ENCODE measurements at places on chromosomes 5 and 9.

DNA sequence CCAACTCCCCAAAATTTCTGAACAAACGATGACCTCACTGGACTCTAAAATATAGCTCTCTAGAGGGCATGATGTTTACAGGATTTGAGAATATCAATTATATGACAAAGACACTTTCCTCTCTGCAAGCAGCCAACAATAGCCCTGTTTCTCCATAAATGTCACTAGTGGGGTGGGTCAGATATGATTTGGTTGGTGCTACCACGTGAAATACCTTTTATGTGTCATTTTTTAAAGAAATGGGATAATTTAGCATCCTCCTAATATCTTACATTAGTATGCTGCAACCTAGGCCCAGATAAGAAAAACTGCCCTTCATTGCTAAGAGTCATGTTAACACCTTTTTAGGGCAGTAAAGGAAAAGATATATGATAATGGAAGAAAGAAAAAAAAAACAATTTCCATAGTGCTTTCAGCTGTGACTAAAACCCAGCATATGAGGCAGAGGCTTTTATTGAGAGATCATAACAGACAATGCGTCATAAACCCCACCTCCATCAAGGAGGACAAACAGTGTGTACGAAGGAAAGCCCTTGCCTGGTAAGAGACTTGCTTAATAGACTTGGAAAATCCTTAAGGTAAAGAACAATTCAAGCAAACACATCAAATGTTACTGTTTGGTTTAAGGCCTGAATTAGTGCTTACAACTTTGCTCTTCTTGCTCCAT lies 372.4 kb upstream of the PAPPA start:
- no peak for DNase-seq

DNA sequence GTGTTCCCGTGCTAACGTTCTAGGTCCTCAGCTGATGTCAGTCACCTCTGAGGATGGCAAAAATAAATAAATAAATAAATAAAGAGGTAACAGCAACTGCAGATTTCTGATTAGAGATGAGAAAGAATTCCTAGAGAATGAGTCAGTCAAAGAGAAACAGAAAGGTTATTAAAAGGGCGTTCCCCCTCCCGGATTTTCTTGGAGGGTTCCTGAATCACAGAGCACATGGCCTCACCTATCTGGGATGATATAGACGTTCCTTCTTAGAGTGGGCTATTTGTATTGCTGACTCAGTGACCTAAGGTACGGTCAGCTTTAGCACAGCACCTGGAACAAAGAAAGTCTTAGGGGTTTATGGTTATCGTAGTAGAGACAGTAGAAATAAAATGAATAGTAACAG lies 30.6 kb downstream of the HTR4 start:
- no peak for DNase-seq

DNA sequence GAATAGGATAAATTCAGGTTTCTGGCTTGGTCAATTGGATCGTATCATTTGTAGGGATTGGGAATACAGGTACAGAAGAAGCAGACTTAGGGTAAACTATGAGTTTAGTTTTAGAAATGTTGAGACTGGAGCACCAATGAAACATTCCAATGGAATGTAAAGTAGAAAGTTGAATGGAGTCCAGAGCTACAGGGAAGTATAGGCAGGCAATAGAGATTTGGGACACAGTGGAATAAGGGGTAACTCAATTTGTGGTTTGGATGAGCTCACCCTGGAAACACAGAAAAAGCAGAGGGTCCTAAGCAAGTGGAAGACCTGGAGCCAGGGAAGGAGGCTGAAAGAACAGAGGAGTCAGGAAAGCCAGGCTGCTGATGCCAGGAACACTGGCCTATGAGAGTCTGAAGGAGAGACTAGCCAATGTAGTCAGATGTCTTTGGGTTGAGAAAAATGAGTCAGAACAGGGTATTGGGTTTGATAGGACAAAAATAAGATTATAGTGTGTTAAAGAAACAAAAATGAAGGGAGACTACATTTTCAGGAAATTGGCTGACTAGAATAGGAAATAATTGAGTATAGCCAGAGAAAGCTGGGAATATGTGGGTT lies 72.8 kb downstream of the STARD4 start:
- no peak for DNase-seq

DNA sequence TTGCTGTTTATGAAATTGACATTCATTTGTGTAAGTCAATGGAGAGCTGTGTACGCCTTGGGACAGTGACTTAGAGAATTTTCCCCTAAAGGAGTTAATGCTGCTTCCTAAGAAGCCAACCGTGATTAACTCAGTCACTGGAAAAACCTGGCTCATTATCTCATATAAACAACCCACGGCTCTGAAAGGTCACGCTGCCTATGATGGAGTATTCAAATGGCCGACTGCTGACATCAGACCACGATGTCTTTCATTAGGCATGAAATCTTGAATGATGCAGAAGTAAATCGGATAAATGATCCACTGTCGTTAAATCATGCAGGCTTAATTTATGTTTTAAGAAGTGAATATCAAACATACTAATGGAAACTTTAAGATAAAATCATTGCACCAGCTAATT lies 603.7 kb downstream of the RAB3C start:
- DNase-seq, result no peak

- no peak for DNase-seq
Observed at GRCh38 chr5:175378444-175379028, 65.4 kb downstream of the DRD1 start.

- DNase-seq, result no peak
Observed at GRCh38 chr5:149826574-149826973, 96.5 kb downstream of the PPARGC1B start.

GRCh38 chr5:172715421-172715780 lies 55.6 kb downstream of the DUSP1 start:
- no peak for DNase-seq

GRCh38 chr5:142109331-142110045 lies 909 bp downstream of the NDFIP1 start:
- DNase-seq, result no peak

- no peak for DNase-seq
Observed at GRCh38 chr9:34671307-34671706, 8.8 kb upstream of the CCL27 start.

DNA sequence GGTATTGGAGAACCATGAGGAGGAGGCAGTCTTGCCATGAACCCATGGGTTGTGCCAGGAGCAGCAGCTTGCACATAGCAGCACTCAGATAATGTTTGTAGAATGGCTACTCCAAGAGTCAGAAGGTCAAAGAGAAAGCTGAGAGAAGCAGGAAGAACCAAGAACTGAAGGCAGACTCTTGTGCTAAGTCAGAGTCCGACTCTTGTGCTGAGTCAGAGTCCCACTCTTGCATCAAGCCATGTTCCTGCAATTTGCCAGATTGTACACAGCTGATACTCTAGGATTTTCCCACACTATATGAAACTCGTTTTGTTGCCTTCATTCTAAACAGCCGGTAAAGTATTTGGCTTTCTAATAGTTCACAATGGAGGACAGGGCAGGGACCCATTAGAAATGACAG lies 26.2 kb upstream of the HSPA9 start:
- no peak for DNase-seq

DNA sequence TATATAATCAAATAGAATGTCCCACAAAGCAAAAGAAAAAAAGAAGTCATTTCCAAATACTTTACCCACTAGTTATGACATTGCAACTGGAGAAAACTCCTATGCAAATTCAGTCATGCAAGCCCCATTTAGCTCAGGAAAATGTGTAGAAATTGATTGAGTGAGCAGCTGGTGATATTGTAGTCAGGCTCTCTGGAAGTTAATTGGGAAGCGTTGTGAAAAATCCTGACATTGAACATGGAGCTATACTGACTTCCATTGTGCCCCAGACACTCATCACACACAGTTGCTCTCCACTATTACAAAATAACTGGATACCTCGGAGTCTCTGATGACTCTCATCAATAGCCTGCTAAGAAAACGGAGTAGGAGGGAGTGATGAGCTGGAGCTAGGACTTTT lies 49.0 kb downstream of the TUSC1 start:
- no peak for DNase-seq

GRCh38 chr9:109498195-109499092 lies at the start of gene PTPN3:
PTPN3 (minus strand) TSS chr9:109498307; CDS start chr9:109463434, 34,873 bp downstream.
- no peak for DNase-seq

GRCh38 chr5:59193616-59194319 lies 610.9 kb downstream of the RAB3C start:
- no peak for DNase-seq

- DNase-seq, result no peak
Observed at GRCh38 chr5:140222416-140222815, 47.4 kb downstream of the CYSTM1 start.

DNA sequence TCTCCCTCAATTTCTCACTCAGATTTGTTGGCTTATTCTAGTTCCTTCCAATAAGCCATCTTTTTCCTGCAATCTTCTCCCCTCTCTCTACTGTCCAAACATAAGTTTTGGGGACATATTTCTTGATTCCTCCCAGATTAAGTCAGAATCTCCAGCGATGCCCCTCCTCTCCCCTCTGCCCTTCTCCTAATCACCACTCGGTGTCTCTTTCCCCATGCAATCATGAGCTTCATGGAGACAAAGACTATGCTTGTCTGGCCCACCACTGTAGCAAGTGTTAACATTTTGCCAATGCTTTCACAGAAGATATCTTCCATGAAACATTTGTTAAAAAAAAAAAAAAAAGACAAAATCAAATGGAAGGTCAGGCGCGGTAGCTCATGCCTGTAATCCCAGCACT lies 42.4 kb downstream of the PDE6A start:
- DNase-seq, result no peak

- DNase-seq, result no peak
Observed at GRCh38 chr9:74838351-74838750, 49.4 kb downstream of the TRPM6 start.

All from activated T-cell treated with anti-CD3 and anti-CD28 coated beads for 24 hours (primary cell).